ENCODE measurements at places on chromosomes 12 and 14. TPM values are rescaled to one million over a fixed set of nuclear protein-coding genes. Genes with fewer than 3 reads are reported as not detected.

NYNRIN gene
- total RNA-seq, result 56.5 TPM

- no peak for DNase-seq
- H3K27me3 ChIP-seq, result no peaks in the 10 kb centered on the region
These were observed 32.3 kb downstream of the RPS29 start for GRCh38 chr14:49553892-49554291.

GRCh38 chr12:1644534-1645438, 15.8 kb downstream of the WNT5B start:
- H3K4me3 ChIP-seq, result no peak overlapping the region
- H3K27ac ChIP-seq, result no peak overlapping the region
- DNase-seq, result peak; percentile 64
- H3K27me3 ChIP-seq, result no peaks in the 10 kb centered on the region
- H3K4me1 ChIP-seq, result peaks cover 10% of the 10 kb centered on the region
- H3K36me3 ChIP-seq, result no peaks in the 10 kb centered on the region

ADIPOR2 gene
- total RNA-seq, result 50.7 TPM

Measured in hepatocyte (in vitro differentiated cells).